SJSA1 (cell line): ENCODE measurements at places on chromosomes 4 and X. TPM values are rescaled to one million over a fixed set of nuclear protein-coding genes. Genes with fewer than 3 reads are reported as not detected.
A peak's percentile ranks its signal among the peaks of the same experiment; 100 is the strongest.

- no peak for DNase-seq
Observed at GRCh38 chr4:7806338-7807090, 133.1 kb downstream of the AFAP1 start.

CDS1 gene
- 0.18 TPM in 1 of 2 replicates, not detected in the other for total RNA-seq

DNA sequence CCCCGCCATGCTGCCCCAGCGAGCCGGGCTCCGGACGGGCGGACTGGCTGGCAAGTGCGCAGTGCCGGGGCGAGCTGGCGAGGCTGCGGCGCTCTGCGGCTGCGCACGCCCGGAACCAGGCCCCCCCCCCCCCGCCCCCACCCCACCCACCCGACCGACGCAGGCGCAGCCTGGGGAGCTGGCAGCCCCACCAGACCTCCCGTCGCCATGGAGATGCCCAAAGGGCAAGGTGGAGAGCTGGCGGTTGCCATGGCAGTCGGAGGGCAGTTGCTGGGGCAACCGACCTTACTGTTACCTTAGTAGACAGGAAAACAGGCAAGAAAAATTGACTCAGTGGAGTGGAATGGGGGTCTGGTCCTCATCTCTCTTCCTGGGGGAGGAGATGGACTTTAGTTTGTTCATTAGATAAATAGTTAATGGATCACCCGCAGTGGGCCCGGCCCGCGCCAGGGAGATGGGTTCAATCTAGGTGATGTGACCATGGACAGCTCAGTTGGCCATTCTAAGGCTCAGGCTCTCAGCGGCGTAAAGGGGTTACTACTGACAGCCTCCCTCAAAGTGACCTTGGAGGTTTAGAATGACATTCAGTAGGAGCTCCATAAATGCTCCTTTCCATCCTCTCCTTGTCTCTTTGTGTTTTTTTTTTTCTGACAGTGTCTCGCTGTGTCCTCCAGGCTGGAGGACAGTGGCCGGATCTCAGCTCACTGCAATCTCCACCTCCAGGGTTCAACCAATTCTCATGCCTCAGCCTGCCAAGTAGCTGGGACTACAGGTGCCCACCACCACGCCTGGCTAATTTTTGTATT, at the start of gene PCSK1N:
Gene PCSK1N, minus strand, starts transcription at position 87 of the 806 bp plus-strand sequence. Its CDS starts 78 bp downstream, at position 9.
- no peak for DNase-seq

DNA sequence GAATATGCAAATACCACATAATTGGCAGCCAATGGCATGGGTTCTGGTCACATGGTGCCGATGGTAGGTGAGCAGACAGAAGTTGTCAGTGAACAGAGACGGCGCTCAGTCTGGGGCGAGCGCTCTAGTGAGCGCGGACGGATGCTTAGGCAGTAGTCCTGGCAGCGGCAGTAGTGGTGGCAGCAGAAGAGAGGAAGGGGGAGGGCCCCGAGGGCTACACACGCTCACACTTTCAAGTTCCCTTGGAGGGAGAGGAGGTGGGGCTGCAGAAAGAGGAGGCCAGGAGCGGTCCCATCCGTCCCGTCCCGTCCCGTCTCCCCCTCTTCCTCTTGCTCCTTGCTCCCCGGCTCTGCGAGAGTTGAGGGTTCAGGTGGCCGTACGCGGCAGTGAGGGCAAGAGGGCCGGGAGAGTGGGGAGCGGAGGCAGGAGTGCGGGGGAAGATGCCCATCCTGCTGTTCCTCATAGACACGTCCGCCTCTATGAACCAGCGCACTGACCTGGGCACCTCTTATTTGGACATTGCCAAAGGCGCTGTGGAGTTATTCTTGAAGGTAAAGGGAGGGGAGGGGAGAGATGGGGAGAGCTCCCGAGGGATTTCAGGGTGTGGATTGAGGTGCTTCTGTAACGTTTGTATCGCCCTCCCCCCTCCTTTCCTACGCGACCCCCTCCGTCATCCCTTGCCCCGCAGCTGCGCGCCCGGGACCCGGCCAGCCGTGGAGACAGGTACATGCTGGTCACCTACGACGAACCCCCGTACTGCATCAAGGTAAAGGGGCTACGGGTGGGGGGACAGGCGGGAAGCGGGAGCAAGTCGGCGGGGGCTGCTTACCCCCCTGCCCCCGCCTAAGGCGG, at the start of gene INTS6L:
Gene INTS6L, plus strand, starts transcription at position 108 of the 852 bp plus-strand sequence. Its CDS starts 333 bp downstream, at position 441.
- DNase-seq, result peak; percentile 67

- no peak for DNase-seq
Observed at GRCh38 chr4:184356366-184356765, 118.0 kb downstream of the IRF2 start.

FAM47A gene
- total RNA-seq, result not detected in 2 replicates

- no peak for DNase-seq
Observed at GRCh38 chr4:1250921-1251772, 2.2 kb upstream of the CTBP1 start.

DNA sequence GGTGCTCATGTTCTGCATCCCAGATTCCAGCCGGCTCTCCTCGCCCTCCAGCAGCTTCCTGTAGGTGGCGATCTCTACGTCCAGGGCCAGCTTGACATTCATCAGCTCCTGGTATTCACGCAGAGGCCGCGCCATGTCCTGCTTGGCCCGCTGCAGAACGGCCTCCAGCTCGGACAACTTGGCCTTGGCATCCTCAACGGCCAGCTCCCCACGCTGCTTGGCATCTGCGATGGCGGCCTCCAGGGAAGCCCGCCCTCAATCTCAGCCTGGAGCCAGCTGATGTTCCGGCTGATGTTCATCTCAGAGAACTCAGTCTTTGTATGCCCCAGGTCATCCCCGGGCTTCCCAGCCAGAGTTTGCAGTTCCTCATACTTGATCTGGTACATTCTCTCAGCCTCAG, 431.8 kb upstream of the DIPK2B start:
- DNase-seq, result no peak

DNA sequence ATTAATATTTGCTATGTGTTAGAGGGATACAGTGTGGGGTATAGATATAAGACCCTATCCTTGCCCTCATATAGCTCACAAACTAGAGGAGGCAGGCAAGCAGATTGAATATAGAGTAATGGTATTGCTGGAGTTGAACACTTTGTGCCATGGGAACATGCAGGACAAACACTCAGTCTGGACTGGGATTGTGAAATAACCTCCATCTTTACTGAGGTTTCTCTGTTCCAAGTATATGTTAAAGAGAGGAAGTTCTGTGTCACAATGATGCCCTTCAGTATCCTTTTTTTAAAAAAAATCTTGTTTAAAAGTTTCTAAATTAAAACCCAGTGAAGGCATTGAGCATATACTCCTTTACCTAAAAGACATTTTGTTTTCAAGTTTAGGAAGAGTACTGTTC, 8.7 kb downstream of the FABP2 start:
- DNase-seq, result no peak

- DNase-seq, result no peak
Observed at GRCh38 chr4:69360271-69360670, 80.0 kb downstream of the UGT2B28 start.

DNA sequence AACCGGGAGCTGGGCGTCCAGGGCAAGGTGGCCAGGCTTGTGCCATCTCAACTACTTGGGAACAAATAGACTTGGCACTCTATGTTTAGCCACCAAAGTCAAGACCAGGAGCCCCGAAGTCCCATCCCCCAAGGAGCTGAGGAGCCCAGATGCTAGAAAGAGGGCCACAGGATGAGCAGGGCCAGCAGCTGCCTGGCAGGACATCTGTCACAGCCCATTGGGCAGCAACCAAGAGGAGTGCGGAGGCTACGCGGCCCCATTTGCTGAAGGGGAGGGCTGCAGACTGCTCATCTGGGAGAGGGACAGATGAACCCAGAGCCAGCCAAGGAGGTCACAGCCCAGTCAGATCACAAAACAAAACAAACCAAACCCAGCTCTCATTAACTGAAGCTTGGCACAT, 22.9 kb upstream of the SOWAHD start:
- no peak for DNase-seq

DNA sequence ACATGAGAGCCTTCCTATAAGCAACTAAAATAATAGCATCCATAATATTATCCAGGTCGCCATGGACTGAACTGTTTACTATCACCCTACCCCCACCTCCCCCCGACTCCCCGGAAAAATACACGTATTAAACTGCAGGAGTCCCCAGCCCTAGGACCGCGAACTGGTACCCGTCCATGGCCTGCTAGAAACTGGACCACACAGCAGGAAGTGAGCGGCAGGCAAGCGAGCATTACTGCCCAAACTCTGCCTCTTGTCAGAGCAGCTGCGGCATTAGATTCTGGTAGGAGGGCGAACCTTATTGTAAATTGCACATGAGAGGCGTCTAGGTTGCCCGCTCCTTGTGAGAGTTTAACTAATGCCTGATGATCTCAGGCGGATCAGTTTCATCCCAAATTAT, 405.8 kb upstream of the ADGRL3 start:
- no peak for DNase-seq

- no peak for DNase-seq
Observed at GRCh38 chr4:141657550-141658250, 21.3 kb downstream of the IL15 start.

- peak; percentile 6 for DNase-seq
Observed at GRCh38 chr4:138835832-138836533, 179.6 kb upstream of the NOCT start.

GRCh38 chr4:147909225-147909624, 177.3 kb downstream of the ARHGAP10 start:
- no peak for DNase-seq

DNA sequence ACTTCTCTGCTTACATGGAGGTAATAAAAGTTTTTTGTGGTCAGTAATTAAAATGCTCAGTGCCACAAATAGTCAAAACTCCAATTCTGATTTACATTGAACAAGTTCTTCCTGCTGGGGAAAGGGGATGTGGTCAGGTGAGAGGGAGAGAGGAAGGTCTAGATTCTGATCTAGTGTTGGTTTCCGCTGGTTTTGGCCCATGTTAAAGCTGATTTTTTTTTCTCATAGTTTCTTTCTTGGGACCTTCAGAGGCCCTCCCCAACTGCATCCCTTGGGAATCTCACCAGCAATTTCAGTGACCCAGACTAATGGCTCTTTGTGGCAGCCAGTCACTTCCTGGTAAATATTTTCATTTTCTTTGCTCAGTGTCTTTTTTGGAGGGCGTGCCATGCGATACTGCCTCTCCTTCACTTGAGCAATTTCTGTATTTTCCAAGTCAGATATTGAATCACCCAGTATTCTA, 332.7 kb downstream of the RAPGEF2 start:
- peak; percentile 52 for DNase-seq

- no peak for DNase-seq
Observed at GRCh38 chr4:106978046-106978774, 57.9 kb downstream of the DKK2 start.
